ENCODE measurements at places on chromosomes 5 and 9.

GRCh38 chr9:111149018-111149759, 110.9 kb upstream of the LPAR1 start:
- DNase-seq: no peak
- no peaks in the 10 kb centered on the region for H3K4me1 ChIP-seq
- H3K27me3 ChIP-seq: no peaks in the 10 kb centered on the region
- H3K27ac ChIP-seq: no peak overlapping the region
- H3K36me3 ChIP-seq: no peaks in the 10 kb centered on the region

GRCh38 chr9:28502189-28502588, 928.9 kb upstream of the C9orf72 start:
- H3K27ac ChIP-seq: no peak overlapping the region
- H3K27me3 ChIP-seq: peaks cover 2% of the 10 kb centered on the region
- H3K4me1 ChIP-seq: peaks cover 6% of the 10 kb centered on the region
- no peak overlapping the region for H3K4me3 ChIP-seq

GRCh38 chr9:114532561-114533237, 27.4 kb upstream of the WHRN start:
- no peak for DNase-seq
- no peaks in the 10 kb centered on the region for H3K36me3 ChIP-seq
- H3K27me3 ChIP-seq: peaks cover 1% of the 10 kb centered on the region
- peaks cover 3% of the 10 kb centered on the region for H3K4me1 ChIP-seq
- H3K4me3 ChIP-seq: no peak overlapping the region

GRCh38 chr5:453725-454481, 10.9 kb downstream of the EXOC3 start:
- no peak overlapping the region for H3K4me3 ChIP-seq
- no peak for DNase-seq
- H3K27me3 ChIP-seq: peaks cover 1% of the 10 kb centered on the region
- peaks cover 52% of the 10 kb centered on the region for H3K36me3 ChIP-seq

DNA sequence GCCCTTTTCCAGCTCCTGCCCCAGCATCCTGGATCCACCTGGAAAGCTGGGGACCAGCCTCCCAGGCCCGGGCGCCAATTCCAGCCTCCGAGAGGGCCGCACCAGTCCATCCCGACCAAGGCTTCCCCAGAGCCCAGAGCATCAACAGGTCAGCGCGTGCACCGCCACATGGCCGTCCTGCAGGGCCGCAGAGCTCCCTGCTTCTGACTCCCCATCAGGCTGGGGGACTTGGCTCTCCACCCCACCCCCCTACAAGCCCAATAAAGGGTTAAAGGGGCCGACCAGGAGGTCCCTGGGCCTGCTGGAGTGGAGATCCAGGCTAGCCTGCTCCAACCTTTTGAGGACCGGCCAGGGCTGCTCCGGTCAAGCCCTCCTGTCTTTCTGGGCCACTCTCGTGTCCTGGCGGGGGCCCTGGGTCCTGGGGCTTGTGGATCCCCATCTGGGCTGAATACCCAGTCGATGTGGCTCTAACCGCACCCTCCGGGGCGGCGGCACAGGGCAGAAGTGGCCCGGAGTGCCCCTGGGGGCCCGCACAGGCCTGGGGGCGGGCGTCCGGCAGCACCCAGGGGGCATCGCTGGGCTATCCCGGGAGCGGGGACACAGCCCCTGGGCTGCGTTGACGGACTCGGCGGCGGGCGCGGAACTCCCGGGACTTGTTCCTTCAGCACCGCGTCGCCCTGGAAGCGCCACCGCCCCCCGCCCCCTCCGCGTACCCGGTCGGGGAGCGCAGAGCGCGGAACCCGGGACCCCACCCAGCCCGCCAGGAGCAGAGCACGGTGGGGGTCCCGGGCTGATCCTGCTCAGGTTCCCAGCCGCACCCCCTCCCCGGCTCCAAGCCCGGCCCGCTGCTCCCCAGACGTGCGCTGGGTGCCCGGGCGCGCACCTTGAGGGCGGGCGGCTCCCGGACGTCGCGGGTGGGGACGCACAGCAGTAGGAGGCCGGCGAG, 590 bp downstream of the ENTPD2 start:
- H3K4me1 ChIP-seq: peaks cover 5% of the 10 kb centered on the region
- no peak for DNase-seq
- H3K4me3 ChIP-seq: no peak overlapping the region
- H3K27me3 ChIP-seq: peaks cover 1% of the 10 kb centered on the region

GRCh38 chr5:4868140-4868735, 271.9 kb upstream of the ADAMTS16 start:
- H3K36me3 ChIP-seq: no peaks in the 10 kb centered on the region
- no peak overlapping the region for H3K4me3 ChIP-seq
- H3K27me3 ChIP-seq: no peaks in the 10 kb centered on the region
- peak; percentile 83 for DNase-seq
- H3K27ac ChIP-seq: no peak overlapping the region

DNA sequence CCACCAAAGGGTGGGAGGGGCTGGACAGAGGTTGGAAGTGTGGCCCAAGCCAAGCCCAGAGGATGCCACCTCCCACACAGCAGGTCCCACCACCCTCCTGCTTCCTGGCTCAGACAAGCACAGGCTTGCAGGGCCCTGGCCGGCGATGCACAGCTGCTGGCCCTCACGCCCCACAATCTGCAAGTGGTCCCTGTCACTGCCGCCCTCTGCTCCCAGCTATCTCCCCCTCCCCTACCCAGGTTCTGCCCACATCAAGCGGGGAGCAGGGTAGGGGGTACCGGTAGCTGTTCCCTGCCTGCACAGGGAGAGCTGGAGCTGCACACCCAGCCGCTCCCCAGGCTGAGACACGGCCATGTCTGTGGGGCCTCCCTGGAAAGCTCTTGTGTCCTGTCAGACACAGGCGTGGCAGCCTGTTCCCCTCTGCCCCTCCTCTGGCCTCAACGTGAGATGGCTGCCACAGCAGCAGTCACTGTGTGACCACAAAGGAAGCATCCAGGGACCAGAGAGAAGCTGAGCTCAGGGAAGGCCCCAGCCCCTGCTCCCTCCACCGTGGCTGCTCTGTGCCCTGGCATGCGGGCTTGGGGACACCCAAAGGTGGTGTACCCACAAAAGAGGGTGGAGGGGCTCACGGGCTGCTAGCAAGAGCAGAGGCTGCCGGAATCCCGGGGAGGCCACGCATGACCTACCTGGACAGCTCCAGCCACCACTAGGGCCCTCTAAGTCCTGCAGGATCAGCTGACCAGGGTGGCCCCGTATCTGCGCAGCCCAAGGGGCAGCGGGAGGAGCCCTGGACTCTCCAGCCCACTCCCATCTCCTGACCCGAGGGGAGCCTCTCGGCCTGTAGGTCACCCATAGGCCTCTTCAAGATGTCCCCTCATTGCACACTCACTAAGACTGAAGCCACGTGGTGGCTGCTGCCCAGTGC, 10.9 kb upstream of the ZDHHC11 start:
- no peak overlapping the region for H3K27ac ChIP-seq
- H3K36me3 ChIP-seq: peaks cover 24% of the 10 kb centered on the region
- DNase-seq: no peak
- H3K4me3 ChIP-seq: no peak overlapping the region
- H3K4me1 ChIP-seq: no peaks in the 10 kb centered on the region
